Activated CD4-positive, alpha-beta T cell treated with anti-CD3 and anti-CD28 coated beads, Interleukin-2, amount 50 U/mL, for 48 hours (primary cell): ENCODE measurements at places on chromosomes 13 and 19.

DNA sequence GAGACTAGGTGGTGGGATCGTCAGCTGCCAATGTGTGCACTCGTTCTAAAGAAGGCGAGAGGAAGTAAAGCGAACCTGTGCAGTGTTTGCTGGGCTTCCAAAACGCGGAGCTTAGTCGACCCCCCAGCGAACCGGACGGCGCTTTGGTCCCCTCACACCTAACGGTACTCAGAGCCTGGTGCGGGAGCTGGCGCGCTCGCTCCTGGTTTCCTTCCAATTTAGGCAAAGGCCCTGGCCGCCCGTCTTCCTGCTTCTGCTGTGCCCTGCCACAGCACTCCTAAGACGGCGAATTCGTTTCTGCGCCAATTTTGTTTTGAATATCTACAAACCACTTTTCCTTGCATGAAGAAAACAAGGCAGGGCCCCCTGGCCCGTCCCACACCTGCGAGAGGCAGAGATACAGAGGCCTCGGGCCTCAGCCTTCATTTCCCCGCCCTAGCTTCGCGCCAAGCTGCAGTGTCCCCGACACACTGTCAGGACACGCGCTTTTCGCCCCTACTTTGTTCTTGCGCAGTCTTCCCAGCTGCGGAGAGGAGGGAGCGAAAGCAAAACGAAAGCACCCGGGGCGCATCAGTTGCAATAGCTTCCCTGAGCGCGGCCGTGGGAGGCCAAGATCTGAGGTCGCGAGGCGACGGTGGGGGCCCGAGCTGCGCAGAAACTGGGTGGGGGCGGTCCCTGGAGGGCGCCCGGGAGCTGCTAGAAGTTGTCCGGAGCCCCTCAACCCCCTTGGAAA lies 111.9 kb downstream of the KCNRG start:
- DNase-seq: peak; percentile 67

- DNase-seq: no peak
These were observed 1.6 kb downstream of the PLEKHG2 start for GRCh38 chr19:39413911-39414608.

- DNase-seq: no peak
These were observed 7.1 kb upstream of the SHFL start for GRCh38 chr19:10079031-10079453.

DNA sequence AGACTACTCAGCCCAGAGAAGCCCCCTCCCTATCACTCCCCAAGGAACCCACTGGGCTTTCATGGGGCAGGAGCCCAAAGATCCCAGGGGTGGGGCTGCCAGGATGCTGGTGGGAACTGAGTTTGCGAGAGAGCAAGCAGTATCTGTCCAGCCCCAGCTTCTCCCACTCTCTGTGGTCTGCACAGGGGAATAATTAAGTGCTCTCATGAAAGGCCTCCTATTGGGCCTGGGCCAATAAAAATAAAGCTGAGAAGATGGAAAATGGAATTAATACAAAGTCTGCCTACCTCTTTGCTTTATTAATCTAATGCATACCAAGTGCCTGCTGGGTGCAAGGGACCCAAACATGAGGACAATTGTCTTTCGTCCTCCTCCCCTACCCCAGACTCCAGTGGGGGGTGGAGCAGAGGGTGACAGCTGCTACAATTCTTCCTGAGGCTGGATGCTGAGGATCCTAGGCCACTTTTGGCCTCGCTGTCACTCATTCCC lies 5.4 kb downstream of the DDX39A start:
- DNase-seq: no peak

DNA sequence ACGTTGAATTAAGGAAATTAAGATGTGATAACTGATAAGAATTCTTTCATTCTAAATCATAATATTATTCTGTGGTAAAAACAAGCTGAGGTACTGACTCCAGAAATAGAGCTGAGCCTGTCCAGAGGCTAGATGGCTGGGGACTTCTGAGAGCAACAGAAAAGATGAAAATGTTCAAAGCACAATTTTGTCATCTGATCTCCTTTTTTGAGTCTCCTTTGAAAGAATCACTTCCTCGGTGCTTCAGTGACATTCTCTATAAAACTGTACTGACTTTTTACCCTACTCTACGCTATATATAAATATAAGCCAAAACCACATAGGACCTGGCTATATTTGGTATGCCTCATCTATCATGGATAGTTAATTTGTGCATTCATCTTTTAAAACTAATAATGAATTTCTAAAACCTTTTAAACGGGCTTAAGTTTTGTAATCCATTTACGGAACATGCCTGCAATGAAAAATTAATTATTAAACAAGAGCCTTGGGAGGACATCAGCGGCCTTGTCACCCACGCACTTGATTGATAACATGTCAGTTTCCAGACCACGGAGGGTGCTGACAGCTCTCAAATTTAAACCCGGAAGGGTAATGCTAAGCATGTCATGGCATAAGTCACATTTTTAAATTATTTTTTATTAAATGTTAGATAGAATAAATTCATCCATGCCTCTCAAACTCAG lies 235.5 kb downstream of the PCDH9 start:
- DNase-seq: no peak

- no peak for DNase-seq
These were observed 73.5 kb downstream of the ANKRD10 start for GRCh38 chr13:110841406-110841805.
